ENCODE measurements at places on chromosomes 13 and 19. TPM values are rescaled to one million over a fixed set of nuclear protein-coding genes. Genes with fewer than 3 reads are reported as not detected.

Gene NLRP4
- not detected for total RNA-seq

Gene ZNF709
- total RNA-seq: 3.9 TPM

Gene RNF225
- total RNA-seq: not detected

Gene FUT1
- total RNA-seq: 0.07 TPM

Gene SAE1
- 197 TPM for total RNA-seq

Gene ERFL
- not detected for total RNA-seq

Gene RNF17
- total RNA-seq: not detected

Gene KLK1
- not detected for total RNA-seq

Gene ZNF121
- 56.3 TPM for total RNA-seq

Gene SLC5A5
- total RNA-seq: not detected

Gene SKA3
- total RNA-seq: 15.2 TPM

Gene LRRC63
- not detected for total RNA-seq

Gene ZNF66
- 5.1 TPM for total RNA-seq

Gene S1PR5
- not detected for total RNA-seq

Gene FGF21
- total RNA-seq: not detected
